NCI-H2081 treated with DMSO at 0.1 percent for 48 hours (cell line): ENCODE measurements at places on chromosomes 5 and 9.

- no peak for DNase-seq
Measured at GRCh38 chr5:138336952-138337684, 948 bp upstream of the FAM53C start.

DNA sequence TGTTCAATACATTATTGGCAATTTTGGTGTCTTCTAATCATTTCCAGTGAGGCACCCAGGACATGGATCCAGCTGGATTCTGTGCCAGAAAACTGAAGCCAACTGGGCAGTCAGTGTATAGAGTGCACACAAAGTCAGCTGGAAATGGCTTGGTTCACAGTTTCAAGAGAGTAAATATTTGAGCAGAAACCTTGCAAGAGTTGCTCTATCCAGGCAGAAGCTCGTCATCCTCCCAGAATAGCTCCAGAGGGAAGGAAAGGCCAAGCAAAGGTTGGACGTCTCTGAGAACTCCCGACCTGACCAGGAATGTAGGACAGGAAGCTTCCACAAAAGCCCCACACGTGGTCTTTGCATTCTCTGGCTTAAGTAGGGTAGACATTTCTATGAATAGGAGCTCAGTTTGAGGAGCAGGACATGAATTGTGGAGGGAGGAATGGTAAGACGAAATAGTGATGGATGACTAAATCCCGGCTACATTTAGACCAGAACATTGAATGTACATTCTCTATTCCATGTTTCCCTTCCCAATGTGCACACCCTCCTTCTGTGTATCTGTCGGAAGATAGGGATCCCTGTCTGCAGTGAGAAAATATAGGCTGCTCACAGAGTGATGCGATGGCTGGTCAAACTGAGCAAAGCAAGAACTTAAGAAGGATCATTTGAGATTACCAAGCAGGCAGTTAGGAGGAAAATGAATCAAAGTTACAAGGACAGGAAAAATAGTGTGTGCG, 72.7 kb upstream of the FCN2 start:
- DNase-seq: no peak

- DNase-seq: no peak
Measured at GRCh38 chr5:180626661-180627385, 22.6 kb downstream of the FLT4 start.

DNA sequence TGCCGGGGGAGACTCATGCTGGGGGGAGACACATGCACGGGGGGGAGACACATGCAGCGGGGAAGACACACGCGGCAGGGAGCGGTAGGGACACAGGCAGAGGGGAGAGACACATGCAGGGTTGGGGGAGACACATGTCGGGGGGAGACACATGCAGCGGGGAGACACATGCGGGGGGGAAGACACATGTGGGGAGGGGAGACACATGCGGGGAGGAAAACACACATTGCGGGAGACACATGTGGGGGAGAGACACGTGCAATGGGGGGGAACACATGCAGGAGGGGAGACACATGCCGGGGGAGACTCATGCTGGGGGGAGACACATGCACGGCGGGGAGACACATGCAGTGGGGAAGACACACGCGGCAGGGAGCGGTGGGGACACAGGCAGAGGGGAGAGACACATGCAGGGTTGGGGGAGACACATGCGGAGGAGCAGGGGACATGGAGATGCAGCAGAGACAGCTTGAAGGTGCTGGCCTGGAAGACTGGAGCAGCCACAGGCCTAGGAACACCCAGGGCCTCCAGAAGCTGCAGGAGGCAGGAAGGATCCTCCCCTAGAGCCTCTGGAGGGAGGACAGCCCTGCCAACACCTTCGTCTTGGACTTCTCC, 20.3 kb upstream of the OLFM1 start:
- no peak for DNase-seq

- peak; percentile 22 for DNase-seq
Measured at GRCh38 chr5:28729067-28729466, 1690.7 kb upstream of the CDH9 start.

GRCh38 chr5:131381777-131382176, 117.9 kb downstream of the CDC42SE2 start:
- no peak for DNase-seq

GRCh38 chr5:62969409-62970120, 390.9 kb downstream of the LRRC70 start:
- DNase-seq: no peak

- DNase-seq: no peak
Measured at GRCh38 chr5:63240063-63240755, 661.6 kb downstream of the LRRC70 start.

DNA sequence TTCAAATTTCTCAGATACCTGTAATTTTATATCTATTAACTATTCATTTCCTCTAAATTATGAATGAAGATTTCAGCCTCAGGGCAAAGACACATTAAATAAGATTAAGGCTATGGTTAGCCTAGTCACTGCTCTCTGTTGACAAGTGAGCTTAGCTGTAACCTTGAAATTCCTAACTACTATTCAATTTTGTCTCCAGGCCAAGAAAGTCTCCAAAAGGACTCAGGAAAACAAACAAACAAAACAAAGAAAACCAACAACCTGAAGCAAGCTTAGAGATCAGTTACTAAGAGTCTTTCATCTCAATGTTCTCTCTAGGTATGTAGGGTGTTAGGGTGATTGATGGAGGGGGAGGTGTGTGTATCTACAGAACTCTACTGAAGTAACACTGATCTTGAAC, 9.6 kb upstream of the CTNNAL1 start:
- DNase-seq: no peak

- no peak for DNase-seq
Measured at GRCh38 chr9:34158362-34158869, 20.4 kb upstream of the UBAP1 start.

DNA sequence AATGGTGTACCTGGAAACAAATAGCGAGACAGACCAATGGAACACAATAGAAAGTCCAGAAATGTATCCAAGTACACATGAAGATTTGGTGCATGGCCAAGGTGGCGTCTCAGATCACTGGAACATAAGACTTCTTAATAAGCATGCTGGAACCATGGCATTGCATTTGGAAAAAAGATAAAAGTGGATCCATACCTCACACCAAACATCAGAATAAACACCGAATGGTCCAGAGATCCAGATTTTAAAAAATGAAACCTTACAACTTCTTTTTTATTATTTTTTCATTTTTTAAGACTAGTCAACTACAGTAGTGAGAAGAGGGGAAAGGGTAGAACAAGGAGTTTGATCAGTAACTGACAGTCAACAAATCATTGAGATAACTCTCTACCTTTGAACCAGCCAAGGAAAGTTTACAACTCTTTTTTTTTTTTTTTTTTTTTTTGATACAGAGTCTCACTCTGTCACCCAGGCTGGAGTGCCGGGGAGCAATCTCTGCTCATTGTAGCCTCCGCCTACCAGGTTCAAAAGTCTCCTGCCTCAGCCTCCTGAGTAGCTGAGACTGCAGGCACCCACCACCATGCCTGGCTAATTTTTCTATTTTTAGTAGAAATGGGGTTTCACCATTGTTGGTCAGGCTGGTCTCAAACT, 8.8 kb upstream of the DUSP1 start:
- no peak for DNase-seq
